ENCODE measurements at places on chromosomes 16 and 17.

DNA sequence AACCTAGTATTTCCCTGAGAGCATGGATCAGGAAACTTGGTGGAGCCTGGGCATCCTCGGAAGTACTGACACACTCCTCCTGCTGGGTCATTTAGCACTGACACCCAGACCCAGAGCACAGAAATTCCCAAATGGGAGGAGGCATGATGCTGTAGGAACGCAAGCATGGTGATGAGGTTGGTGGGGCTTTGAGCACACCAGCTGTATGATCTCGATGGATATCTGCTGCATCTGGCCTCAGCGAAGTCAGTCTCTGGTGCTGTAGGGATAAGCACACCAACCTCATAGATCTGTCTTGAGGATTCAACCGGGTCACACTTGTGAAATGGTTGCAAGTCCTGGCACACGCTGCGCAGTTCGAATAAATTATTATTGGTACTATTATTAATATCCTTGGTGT is 52.5 kb downstream of the SHISA6 start:
- no peak for DNase-seq

DNA sequence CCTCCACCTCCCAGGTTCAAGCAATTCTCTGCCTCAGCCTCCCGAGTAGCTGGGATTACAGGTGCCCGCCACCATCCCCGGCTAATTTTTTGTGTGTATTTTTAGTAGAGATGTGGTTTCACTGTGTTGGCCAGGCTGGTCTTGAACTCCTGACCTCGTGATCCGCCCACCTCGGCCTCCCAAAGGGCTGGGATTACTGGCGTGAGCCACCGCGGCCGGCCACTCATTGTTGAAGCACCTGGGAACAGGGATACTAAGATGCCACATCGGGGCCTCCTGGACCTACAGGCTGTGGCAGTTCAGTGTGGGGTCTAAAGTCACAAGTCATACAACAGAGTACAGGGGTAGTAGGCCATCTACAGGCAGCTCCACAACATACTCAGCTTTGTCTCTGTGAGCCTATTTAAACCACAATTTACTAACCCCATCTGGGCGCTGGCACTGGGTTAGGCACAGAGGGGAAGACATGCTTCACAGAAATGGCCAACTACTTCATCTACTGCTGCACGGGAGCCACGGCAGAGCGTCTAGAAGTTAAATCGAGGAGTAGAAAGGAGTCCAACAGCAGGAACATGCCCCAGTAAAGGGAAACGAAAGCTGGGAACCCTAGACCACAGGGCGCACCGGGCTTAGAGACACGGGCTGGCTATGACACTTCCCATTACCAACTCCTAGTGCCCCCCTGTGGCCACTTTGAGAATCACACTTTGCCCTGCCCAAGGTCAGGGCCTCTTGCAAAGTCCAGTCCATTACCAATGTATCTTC is 4.3 kb downstream of the VAMP2 start:
- DNase-seq = no peak

DNA sequence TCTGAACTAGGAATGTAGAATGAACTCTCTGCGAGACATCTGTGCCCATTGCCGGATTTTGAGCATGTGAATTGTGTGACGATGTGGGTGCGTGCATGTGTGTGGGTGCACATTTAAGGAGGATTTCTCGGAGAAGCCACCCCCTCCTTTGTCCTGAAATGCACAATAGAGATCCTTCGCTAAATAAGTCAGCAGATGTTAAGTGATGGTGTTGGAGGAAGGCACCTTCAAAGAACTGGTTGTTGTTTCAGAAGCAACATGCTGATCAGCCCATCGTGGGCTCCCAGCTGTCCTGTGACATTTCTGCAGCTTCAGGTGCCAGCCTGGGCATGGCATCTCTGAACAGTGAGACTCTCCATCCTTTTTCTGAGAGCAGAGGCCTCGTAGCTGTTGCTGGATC is 194.9 kb downstream of the MSI2 start:
- DNase-seq = no peak

GRCh38 chr16:25023556-25023955 is 8.4 kb upstream of the ARHGAP17 start:
- no peak for DNase-seq

DNA sequence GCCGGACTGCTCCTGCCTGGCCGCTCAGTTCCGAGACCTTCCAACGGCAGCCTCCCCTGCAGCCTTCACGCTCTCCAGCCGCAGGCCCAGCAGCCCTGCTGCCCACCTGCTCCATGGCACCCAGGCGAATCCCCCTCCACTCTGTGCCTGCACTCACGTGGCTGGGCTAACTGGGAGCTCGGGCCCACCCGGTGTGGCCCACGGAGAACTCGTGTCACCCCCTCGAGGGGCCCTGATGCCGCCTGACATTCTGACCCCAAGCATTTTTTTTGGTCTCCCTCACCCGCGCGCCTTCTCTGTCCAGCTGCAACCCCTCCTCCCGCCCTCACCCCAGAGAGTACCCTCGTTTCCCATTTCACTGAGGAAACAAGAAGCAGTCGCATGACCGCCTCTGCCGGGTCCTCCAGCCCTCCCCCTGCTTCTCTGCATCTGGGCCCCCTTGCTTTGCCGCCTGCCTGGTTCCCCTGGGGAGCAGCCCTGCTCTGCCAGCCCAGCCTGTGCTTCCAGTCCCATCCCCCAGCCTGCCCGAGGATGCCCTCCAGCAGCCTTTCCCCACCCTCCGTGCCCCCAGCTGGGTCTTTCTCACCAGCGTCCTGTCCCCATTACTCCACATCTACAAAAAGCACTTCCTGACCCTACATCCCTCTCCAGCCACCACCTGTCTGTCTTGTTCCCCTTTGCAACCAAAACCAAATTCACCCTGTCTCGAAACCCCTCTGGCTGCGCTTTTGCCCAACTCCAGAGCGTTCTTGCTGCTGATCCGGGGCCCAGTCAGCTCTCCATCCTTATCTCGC is 146.4 kb upstream of the CHMP6 start:
- no peak for DNase-seq

DNA sequence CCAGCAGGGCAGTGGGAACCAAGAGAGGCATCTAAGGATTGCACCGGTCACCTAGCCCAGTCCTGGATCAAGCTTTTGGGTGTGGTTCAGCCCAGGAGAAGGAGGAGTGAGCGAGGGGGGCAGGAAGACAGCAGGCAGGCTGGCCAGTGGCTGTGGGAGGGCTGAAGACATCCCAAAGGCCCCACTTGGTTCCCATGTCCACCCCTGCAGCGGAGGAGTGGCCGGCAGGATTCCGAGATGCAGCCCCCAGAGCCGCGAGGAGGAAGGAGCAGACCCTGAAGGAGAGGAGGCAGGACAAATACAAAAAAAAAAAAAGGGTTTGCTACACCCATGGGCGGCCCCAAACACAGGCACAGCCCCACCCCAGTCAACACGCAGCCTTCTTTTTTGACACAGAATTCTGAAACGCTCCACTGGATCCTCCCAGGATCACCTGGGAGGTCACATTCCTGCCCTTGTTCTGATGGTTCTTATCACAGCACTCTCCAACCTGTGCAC is 1.1 kb upstream of the SLC47A2 start:
- DNase-seq = no peak

Measured in skeletal muscle cell (primary cell).